ENCODE measurements at places on chromosomes 3 and 15.

DNA sequence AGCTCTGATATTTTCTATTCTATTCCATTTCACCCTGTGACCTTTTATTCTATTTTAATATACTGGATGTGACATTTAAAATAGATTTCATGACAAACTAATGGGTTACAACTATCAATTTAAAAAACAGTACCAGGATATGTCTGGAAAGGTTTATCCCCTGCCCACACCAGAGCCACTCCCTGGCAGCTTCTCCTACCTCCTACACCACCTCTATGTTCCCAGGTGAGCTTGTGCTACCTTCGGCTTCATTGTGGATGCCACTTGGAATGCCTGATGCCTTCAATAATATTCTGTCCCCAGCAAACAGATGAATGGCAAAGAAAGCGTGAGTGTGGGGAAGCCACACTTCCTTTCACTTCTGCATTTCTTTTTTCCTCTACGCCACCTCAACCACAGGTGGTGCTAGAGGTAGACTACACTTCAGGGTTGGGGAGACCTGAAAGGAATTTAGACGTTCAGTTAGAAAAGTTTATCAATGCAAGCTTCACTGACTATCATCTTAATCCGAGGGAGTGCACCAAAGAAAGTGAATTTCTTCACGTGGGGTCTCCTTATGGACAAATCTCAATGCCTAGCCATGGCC, 213.0 kb downstream of the SSR3 start:
- DNase-seq, result no peak

DNA sequence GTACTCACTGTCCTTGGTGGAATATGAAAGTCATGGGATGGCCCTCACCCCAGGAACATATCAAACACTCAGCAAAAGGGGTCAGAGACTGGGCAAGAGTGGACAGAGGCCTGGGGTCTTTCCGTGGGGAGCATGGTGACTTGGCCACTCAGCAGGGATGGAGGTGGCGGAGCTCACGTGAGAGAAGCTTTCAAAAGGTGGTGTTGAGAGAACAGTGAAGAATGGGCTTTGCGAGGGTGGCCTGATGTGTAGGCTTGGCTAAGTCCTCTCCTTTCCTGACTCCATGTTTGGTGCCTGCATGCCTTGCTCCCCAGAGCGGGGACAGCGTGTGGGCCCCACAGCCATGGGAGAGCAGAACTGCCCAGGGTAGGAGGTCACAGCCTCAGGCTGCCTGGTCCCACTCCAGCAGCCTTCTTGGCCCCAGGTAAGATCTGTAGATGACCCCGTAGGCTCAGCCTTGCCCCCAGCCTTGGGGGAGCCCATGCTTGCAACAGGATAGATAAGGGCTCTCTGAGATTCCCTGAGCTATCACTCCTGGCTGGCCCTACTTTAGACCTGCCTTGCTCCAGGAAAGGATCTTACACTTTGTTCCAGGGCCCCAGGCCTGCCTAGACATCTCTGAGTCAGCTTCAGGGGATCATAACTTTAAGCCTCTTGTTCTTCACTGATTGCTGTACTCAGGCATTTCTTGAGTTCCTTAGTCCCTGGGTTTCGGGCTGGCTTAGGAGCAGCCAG, 17.0 kb downstream of the RPLP1 start:
- no peak for DNase-seq

GRCh38 chr3:184259878-184260723, 1.3 kb downstream of the CAMK2N2 start:
- peak; percentile 50 for DNase-seq

DNA sequence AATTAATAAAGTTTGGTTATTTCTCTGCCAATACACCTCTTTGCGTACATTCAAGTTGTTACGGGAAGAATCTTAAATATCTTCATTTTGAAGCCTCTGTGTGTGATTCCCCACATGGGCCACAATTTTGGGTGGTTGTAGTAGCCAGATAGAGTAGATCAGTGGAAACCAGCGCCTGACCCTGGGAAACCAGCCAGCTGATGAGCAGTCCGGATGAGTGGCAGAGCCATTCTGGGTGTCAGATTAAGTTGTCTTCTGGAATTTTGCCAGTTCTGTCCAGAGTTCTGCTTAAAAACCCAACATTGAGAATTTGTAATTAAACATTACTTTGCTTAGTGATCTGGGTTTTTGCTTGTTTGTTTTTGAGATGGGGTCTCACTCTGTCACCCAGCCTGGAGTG, 49.7 kb downstream of the MRPS25 start:
- DNase-seq, result no peak

DNA sequence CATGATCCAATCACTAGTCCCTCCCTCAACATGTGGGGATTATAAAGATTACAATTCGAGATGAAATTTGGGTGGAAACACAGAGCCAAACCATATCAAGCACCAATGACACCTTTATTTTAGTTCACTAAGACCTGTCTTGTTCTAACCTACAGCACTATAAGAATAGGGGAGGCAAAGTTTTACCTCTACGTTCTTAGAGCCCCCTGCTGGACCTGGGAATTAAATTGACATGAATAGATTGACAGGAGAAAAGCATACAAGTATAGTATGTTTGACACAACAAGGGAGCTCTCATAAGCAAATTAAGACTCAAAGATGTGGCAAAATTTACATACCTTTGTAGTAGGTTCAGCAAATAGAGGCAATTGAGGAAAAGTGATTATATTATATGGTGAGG, 974.4 kb upstream of the ALCAM start:
- DNase-seq, result no peak

GRCh38 chr3:71641674-71642073, 58.1 kb upstream of the FOXP1 start:
- no peak for DNase-seq

DNA sequence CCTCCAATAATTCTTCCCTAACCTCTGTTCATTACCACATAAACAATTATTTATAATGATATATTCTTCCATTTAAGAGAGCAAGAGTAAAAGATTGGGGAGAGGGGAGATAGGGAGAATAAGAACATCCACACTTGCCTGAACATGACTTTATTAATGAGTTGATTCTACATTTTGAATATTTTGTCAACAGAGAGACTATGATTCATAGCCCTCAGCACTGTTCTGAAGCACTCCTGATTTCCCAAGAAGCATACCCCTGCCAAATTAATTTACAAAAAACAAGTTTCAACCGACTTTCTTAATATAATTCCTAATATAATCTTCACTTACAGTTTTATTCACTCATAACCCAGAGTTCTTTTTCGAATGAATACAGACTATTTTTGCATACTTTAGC, 828.8 kb downstream of the ROBO2 start:
- DNase-seq, result no peak

DNA sequence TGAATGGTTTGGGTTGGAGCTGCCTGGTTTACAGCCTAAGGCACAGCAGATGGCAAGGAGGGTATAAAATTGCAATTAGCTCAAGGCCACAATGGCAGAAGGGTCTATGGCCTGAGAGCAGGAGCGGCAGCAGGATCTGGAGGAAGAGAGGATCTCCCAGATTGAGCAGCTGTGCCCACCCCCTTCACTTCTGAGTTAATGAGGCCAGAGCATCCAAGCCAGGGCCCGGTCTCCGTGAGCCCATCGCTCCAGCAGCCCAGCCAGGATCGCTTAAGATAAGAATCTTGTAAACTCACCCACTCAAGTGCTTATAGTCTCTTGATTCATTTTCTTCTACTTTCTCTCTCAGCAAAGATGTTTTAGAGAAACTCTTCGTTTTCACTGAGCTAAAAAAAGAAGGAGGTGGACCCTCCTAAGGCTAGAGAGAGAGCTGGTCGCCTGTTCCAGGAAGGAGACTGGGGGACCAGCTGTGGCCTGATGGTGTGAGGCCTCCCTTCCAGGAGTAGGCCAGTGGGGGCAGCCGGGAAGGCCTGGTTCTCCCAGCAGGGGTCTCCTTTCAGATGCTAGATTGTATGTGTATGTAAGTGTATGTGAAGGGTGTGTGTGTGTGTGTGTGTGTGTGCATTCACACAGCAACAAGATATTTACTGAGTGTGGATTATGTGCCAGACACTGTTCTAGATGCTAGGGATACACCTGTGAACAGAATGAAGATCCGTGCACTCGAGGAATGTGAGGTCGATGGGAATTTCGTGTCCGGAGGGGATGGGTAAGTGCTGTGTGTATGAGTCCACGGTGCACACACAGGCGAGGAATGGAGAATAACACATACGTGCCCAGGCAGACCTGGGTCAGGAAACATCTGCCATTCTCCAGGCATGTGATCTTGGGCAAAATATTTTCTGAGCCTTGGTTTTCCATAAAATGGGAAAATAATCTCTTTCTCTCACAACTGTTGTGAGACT, 18.6 kb downstream of the MAGEF1 start:
- DNase-seq, result no peak

GRCh38 chr15:67021455-67021854, 43.9 kb upstream of the SMAD3 start:
- no peak for DNase-seq

DNA sequence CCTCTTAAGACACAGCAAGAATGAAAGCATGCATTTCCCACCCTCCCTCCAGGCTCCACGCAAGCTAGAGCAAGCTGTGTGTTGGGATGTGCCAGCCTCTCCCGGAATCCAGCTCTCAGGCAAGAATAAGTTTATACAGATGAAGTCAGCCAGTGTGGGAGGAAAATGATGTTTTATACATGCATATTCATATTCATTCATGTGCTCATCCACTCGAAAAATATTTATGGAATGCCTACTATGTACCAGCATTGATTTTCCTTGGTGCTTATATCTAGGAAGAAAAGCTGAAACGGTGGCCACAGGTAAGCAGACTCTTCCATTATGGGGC, 62.7 kb downstream of the KLHL6 start:
- no peak for DNase-seq

DNA sequence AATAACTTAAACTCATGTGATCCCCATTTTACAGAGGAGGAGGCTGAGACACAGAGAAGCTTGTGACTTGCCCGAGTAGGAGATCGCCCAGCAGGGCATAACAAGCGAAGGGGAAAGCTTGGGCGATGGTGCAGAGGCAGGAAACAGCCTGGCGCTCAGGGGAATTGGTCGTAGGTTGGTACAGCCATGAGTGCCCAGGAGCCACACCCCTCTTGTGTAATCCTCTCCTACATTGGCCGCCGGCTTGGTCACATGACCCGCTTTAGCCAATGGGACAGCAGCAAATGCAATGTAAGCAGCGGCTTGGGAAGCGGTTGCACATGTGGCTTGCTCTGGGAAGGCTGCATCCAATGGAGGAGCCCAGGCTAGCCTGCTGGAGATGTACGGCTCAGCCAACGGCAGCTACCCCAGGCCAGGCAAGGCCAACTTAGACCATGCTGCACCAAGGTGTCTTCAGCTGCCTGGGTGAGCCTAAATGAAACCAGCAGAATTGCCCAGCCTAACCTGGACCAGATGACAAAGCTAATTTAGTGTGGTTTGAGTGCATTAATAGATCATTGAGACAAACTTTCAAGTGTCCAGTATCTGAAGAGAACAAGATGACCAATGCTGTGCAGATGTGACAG, 50.3 kb upstream of the SLC6A6 start:
- DNase-seq, result no peak

DNA sequence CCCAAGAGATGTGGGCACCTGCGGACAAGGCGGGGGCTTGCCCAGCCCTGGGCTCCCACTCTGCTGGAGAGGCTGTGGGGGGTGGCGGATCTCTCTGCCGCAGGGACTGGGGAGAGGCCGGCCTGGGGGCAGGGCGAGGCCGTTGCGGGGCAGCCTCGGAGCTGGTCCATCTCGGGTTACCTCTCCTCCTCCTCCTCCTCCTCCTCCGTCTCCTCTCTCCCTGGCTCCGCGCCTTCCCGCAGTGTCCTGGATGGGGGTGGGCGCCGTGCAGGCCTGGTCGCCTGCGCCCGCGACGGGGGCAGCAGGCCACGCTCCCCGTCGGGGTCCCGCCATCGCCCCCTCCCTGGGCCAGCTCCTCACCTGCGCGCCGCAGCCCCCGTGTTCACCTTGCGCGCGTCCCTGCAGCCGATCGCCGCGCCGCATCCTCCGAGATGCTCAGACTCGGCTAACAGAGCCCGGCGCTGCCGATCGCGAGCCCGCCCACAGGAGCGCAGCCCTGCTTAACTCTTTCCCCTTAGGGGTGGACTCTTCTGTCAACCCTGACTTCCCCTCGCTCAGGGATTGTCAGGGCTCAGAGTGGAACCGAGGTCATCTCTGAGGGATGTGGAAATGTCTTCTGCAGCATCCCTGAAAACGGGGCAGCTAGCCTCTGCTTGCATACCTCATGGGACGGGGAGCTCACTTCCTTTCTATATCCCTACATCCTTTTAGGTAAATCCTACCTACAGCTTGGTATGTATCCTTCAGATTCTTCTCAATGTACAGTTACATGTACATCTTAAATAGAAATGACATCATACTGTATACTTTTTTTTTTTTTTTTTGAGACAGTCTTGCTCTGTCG, at the start of gene PRRT3:
PRRT3 (minus strand) TSS at position 447 of the 844 bp plus-strand sequence. CDS start 2,293 bp downstream, outside the sequence.
- peak; percentile 75 for DNase-seq

GRCh38 chr3:158350971-158351370, 220.0 kb upstream of the MLF1 start:
- no peak for DNase-seq

GRCh38 chr3:71890356-71890931, 105.5 kb upstream of the PROK2 start:
- DNase-seq, result no peak

- no peak for DNase-seq
Observed at GRCh38 chr3:34001022-34001421, 202.6 kb downstream of the PDCD6IP start.

DNA sequence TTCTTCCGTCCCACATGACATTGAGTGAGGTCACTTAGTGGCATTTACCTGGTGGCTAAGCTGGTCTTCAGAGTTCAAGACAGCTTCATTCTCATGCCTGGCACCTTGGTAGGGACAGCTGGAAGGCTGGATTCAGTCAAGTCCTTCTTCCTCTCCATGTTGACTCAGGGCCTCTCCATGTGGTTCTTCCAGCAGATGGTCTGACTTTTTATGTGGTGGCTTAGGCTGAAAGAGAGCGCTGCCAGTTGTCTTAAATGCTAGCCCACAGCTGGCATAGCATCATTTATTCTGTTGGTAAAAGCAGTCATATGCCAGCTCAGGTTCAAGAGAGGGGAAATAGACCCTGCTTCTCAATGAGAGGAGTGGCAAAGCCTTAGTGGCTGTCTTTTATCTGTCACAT, 53.0 kb upstream of the CTDSPL start:
- DNase-seq, result no peak

DNA sequence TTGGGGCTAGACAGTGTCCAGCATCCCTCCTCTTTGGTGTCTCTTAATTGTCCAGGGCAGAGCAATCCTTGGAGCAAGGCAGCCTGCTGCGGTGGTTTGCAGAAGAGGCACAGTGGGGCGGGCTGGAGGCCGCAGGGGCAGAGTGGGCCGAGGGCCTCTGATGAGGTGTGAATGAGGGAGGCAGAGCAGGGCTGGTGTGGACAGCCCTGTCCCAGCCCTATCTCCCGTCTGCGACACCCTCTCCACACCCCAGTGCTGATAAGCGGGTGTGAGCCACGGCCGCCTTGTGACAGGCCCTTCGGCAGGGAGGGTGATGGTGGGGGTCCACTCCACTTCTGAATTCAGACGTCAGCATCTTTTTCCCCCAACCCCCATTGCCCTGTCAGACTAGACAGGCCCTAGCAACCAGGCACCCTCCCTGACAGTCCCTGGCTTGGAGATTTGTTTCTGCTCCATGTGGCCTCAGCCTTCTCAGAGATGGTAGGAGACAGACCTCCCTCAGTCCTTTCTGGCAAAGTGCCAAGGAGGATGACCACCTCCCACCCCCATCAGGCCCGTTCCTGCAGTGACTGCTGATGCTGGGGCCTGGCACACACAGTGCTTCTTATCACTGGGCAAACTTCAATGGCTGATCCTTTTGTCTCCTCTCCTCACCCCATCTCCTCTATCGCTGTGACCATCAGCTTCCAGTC, 37.3 kb downstream of the EXOG start:
- no peak for DNase-seq

Data from T-helper 2 cell (primary cell).